Fibroblast of skin of abdomen (primary cell): ENCODE measurements at places on chromosomes 4 and X.

DNA sequence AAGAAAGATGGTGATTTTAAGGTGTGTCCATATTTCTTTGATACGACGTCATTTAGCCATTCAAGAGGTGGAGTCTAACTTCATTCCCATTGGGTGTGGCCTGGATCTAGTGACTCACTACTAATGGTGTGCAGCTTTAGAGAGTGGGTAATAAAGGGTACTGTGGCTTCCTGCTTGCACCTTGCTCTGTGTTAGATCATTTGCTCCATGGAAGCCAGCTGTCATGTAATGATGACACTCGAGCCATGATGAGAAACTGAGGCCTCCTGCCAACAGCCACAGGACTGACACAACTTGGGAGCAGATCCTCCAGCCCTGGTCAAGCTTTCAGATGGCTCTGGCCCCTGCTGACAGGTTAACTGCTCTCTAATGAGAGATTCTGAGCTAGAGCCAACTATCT, 82.0 kb downstream of the UNC5C start:
- no peak for DNase-seq

- no peak for DNase-seq
These were observed 45.3 kb upstream of the DDX3X start for GRCh38 chrX:41288641-41289040.

GRCh38 chr4:170697845-170698244, 608.1 kb upstream of the AADAT start:
- no peak for DNase-seq

DNA sequence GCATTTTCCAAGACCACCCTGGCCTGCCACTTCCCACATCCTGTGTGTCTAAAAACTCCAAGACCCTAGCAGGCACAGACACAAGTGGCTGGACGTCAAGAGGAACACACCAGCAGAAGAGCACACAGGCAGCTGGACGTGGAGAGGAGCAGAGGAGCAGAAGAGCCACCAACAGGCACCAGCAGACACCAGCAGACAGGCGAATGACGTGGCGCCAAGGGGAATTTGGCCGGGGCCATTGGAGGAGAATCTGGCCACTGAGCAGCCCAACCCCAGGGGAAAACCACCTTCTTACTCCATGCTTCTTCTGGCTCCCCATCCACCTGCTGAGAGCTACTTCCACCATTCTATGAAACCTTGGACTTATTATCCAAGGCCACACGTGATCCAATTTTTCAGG, 243.1 kb upstream of the CTSO start:
- DNase-seq, result no peak

GRCh38 chr4:18518098-18518497, 496.5 kb upstream of the LCORL start:
- no peak for DNase-seq

- no peak for DNase-seq
These were observed 103.3 kb downstream of the MGST2 start for GRCh38 chr4:139768896-139769295.
